ENCODE measurements at places on chromosomes 16 and 17.

GRCh38 chr17:31524926-31525800 lies 133.7 kb downstream of the RAB11FIP4 start:
- peak; percentile 55 for DNase-seq

DNA sequence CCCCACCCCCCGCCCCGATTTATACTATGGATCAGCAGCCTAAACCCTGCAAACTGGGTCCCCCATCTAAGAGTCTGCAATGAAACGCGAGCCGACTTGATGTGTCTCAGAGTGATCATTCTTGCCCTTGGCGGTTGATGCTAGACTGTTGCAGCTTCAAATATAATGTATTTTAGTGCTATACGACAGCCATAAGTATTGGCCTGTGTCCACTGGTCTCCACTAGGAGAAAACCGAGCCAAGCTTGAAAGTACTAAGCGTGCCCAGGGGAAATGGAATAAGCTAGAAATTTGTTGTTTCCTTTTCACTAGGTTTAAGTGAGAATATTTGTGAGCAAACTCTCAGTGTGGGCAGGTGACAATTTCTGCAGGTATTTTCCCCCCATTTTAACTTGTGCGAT lies 711.2 kb downstream of the MAF start:
- DNase-seq = no peak

DNA sequence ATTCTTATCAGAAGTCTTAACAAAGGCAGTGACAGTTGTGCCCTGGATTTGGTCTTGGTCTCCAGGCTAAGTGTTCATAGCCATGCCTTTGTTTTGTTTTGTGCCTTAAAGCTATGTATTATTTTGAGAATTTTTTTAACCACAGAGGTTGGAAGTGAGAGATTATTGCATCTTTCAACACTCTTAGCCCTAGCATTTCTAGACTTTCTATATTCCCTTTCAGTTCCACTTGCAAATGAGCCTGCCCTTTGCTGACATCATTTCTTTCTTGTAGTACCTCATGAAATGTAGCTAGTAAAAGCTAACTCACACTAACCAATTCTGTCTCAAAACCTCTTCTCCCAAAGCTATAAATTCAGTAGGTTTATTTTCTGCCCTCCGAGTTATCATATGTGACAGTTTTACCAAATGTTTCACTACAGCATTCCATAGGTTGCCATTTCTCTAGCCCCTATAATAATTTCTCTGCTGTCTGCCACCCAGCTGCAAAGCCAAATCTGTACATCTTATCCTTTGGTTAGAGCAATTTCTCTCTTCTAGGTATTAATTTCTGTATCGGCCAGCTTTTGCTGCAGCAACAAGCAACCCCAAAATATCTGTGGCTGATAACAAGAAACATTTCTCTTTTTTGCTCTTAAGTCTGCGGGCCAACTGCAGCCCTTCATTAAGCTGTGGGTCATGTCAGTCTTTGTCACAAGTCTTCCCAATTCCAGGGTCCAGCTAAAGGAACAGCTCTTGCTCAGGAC lies 14.2 kb upstream of the CCL1 start:
- no peak for DNase-seq

DNA sequence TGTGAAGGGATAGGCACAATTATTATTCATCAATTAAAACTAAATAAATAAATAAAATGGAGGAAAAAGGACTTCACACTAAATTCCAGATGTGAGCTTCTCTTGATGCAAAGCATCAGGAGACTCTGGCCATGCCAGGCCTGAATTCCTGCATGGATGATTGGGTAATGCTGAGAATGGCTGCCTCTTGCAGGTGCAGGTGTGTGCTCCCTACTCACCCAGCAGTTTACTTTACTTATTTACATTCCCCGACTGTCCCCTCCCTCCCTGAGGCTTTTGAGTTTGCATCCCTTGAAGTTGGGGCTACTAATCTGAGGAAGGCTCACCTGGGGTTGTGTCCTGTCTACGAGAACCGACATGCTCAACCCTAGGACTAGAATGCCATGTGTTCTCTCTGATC lies 200.4 kb downstream of the SHISA9 start:
- no peak for DNase-seq

DNA sequence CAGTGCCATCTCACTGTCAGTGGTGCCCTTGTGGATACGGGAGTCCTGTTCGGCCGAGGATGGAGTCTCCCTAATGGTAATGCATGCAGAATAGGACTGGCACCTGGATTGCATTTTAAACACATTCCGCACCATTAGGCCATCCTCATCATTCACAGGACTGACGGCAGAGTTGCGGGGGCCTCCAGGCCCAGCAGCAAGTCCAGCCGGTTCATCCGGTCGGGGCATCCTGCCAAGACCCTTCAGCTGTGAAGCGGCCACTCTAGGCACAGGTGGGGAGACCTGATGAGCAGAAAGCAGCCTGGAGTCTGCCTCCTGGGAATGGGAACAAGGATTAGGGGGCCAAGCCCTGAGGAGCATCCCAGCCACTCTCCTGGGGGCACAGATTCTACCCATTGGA lies 90.3 kb upstream of the XYLT1 start:
- DNase-seq = no peak

DNA sequence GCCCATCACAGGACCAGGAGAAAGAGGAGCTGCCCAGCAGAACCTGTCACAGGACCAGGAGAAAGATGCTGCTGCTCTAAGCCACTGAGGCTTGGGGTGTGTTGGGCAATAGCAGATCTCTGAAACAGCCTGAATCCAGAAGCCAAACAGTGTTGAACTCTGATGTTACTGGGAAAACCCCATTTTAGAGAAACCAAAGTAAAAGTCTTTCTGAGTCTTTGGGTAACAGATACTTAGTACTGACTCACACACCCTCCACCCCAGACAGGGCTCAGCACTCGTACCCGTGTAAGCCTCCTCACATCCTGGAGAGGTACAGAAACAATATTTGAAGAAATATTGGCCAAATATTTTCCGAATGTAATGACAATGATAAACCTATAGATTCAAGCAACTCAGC lies 82.8 kb upstream of the GNG13 start:
- no peak for DNase-seq

GRCh38 chr17:77212833-77213777 lies 72.3 kb downstream of the SEC14L1 start:
- no peak for DNase-seq

DNA sequence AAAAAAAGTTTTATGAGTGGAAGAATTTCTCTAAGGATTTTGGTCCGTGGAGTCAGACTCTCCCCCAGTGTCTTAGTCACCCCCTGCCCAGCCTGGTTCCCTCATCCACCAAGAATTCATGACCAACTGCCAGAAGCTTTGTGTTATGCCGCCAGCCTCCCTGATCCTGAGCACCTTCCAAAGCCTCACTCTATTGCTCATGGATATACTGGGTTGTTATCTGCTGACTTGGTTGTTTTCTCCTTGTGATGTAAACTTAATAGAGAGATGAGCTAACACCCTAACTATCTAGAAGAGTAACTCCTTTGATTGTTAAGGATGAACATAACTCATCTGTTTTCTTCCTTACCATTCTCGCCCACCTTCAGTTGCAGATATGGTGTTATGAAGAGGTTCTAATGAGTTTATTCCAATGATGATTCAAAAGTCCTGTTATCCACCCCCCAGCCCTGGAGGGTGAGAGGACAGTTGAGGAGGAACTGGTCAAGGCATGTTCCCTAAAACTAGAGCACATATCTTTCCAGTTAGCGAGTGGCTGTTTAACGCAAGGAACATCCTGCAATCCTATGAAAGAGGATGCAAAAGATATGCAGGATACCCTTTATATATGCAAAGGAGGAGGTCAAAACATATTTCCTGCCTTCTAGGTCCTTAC lies 1.5 kb upstream of the PSMD3 start:
- DNase-seq = peak; percentile 88

DNA sequence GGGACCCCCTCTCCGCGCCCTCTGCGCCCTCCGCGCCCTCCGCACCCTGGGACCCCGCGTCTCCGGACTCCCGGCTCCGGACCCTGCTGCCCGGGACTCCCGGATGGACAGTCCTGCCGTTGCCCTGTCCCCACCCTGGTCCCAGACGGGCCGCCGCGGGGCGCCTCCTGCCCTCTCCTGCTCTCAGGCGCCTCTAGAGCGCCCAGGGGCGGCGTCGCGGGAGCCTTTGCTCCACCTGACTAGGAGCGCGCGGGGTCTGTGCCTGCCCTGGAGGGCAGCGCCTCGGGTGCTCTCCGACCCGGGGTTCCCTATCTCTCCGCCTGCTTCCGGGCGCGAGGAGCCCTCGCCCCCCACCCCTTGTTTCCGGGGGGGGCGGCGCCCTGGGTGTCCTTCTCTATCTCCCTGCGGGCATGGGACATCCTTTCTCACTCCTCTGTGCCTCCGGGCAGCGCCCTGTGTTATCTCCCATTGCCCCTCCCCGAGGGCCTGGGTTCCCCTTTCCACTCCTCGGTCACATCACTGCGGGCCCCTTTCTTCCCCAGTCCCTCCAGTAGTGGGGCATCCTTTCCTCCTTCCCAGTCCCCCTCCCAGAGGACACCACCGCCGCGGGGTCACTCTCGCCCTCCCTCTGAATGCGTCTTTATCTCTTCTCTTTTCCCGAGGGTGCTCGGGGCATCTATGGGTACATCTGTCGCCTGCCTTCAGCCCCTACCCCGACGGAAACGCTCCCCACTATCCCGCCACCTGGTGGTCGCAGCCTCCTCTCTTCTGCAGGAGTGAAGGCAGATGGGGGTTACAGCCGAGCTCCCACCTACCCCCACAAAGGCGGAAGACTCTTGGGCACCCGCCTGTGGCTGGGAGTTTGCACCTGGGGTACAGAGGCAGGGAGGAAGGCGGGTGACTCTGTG lies 875 bp downstream of the PRKCB start:
- DNase-seq = no peak

DNA sequence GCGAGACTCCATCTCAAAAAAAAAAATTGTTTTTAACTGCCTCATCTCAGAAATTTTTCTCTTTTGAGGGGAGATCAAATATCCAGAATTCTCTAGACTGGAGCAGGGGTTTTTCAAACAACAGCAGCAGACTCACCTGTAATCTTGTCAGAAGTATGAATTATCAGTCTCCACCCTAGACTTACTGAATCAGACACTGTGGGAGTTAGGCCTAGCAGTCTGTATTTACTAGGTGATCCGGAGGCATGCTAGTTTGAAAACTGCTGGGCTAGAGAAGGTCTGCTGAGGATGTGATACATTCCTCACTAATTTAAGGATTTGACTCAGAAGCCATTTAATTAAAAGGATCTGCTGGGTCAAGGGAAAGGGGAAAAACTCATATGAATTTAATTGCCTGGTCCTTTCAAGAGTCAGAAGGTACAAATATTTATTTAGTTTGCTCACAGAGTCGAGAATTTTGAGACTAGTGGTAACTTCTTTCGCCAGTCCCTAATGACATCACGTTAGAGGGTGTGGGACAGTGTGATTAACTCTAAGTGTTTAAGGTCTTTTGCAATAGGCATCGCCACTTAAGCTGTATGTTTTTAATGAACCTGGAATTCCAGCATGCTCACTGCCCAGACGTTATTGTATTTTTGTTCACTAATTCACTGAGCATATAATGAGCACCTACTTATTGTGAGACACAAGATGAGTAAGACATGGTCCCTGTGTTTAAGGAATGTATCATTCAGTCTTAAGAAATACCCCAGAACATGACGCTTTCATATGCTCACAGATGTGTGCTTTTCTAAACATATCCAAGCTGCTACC lies 14.2 kb downstream of the ATP6V0A1 start:
- DNase-seq = peak; percentile 91

DNA sequence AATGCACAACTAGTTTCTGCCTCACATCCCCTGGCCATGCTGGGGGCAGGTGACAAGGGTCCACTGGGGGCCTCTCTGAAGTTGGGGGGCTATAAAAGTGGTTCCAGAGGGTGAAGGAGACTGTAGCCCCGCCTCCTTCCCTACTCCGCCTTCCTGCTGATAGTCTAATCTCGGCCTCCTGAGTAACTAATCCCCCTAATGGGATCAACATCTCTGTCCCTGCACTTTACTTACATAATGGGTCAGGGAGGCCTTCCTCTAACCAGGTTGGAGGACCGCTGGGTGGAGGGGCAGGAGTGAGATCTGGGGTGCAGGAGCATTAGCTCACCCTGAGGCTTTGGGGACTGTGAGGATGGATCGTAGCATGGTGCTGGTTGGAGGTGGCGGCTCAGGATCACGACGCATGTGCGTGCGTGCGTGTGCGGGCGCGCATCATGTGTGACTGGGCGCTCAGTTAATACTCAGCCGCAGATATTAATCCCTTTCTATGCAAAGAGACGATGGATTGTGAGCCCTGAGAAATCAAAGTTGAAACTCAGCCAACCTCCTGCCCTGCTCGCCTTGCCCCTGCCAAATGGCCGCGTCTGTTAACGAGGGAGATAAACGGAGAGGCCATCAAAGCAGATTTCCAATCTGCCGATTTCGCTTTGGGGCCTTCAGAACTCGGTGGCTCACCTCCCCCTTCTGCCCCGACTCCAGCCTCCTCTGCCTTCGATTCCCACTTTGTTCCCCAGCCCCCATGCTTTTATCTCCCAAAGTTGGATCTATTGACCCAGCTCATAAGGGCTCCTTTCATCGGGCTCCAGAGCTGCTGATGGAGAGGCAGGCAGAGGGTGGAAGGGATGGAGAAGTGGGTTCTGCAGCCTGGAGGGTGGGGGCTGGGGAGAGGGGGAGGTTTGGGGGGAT lies 107.3 kb downstream of the SDK2 start:
- no peak for DNase-seq

DNA sequence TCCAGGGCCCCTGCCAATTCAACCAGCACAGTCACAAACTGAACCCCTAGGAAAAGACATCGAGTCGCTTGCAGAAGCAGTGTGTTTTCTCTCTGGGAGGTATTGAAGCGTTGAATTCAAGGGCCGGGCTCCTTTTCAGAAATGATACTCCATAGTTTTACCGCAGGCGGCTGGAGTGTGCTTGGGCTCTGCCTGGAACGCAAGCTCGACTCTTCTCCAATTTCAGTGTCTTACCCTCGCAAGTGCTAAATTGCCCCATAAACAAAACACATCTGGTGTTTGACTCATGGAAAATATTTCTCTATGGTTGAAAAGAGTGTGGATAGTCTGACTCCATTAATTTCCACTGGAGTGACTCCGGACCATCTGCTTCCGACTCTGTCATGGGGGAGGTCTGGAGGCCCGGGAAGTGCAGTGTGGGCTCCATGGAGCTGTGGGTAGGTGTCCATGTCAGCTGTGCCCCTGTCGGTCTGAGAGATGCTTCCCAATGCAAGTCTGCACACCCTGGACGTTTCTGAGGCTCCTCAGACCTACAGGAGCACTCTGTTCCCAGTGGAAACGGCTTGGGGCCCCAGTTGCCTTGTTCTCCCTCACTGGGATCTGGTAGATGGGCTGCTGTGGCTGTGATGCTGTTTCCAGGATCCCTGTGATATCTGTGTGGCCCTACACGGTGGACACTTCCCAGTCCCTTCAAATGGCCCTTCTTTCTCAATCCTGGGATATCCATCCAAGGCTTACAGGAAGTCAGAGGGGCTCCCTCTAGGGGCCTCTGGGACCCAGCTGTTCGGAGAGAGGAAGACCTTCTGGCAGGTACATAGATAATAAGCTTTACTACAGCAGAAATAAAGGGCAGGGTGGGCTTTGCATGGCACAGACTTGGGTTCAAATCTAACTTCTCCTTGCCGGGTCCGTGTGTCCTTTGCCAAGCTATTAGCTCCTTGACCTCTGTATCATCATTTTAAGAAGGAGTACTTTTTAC lies 119.8 kb upstream of the CDH13 start:
- DNase-seq = no peak

- DNase-seq = no peak
These were observed 17.3 kb upstream of the RBL2 start for GRCh38 chr16:53417011-53417410.

Data from HS-5 (cell line).